ENCODE measurements at places on chromosomes 7 and 10.

DNA sequence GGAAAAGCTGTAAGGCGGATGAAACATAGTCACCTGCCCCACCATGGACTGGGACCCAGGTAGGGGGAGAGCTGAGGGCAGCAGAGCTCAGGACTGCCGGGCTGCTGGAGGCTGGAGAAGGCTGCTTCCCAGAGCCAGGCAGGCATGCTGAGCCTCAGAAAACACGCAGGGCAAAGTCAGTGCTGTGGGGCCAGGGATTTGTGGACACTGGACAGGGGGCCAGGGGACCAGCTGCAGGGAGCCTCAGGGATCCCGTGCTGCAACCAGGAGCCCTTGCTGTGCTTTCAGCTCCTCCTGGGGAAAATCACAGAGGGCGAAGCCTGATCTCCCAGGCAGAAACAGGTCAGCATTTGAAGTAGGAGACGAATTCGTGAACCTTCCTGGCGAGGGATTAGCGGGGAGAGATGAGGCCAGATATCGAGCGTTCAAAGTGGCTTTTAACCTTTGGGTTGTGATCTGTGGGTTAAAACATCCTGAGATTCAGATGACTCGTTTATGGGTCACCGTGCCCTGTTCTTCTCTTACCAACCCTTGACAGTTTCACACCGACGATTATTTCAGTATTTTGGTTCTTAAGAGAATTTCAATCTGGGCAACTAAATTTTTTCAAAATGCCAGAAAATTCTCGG is 85.6 kb upstream of the SHH start:
- DNase-seq = no peak

DNA sequence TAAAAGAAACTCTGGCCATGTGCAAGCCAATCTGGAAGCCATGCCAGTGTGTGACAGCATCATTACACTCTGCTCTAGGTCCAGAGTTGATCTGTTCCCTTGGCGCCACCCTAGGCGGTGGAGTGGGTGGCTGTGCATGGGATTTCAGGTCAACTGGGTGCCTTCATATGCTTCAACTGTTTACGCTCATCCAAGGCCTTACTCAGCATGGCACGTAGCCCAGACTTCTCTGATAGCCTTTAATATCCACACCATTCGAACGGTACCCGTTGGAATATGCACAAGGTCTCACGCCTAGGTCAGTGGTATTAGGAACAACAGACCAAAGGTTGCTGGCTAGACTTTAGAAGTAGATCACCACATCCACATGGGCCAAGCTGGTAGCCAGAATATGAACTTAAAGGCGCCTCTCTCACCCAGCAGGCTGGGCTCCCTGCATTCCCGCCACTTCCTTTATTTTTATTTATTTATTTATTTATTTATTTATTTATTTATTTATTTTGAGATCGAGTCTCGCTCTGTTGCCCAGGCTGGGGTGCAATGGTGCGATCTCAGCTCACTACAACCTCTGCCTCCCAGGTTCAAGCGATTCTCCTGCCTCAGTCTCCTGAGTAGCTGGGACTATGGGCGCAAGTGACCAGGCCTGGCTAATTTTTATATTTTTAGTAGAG is 18.7 kb upstream of the ACHE start:
- no peak for DNase-seq

- DNase-seq = no peak
Observed at GRCh38 chr10:70967591-70968587, 79.5 kb upstream of the PCBD1 start.

DNA sequence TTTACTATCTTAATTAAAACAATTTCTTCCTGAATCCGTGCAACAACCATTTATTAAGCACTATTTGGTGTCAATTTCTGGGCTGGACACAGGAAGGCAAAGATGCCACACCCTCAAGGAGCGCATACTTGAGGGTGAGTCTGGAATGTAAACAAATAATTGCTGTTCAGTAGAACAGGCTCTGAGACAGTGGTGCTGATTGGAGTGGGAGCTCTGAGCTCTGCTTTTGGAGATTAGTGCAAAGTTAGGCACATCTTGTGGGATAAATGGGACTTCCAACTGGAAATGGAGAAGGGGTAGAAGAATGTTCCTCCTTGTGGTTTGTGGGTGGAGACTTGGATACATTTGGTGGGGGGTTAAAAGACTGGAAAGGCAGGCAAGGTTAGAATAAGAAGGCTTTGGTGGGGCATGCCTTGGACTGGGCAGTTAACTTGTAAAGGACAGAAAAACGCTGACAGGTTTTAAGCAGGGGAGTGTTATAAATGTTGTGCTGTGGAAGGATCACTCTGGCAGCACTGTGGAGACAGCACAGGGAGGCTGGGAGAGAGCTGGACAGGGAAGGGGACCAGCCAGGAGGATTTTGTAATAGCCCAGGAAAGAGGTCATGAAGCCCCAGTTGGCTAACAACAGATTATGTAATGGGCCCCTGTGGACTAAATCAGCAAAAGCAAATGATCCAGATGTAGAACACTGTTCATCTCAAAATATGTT is 80.7 kb downstream of the ZNF365 start:
- DNase-seq = no peak

DNA sequence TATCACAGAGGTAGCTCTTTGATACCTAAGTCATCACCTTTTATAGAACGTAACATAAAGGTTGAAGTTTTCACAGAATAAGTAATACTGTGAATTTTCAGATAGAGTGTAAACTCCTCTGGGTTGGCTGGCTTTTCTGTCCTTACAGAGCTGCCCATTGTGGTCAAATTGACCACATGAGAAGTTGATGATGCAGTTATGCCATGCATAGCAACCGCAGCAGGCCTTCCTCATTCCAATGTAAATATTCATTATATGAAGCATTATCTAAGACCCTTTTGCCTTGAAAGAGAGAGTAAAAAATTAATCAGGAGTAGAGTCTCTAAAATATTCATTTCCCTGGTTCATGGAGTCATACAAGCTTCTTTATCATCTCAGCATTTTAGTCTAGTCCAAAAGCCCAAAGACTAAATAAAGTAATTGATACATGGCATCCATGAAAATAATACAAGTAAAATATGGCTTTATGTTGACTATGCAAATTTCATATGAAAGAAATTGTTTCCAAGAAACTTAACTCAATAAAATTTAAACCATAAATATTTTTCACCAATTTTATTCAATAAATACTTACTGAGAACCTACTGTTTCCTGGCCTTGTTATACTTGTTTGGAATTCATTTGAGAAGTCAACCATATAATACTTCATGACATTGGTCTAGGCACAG is 516.4 kb downstream of the PCDH15 start:
- no peak for DNase-seq

DNA sequence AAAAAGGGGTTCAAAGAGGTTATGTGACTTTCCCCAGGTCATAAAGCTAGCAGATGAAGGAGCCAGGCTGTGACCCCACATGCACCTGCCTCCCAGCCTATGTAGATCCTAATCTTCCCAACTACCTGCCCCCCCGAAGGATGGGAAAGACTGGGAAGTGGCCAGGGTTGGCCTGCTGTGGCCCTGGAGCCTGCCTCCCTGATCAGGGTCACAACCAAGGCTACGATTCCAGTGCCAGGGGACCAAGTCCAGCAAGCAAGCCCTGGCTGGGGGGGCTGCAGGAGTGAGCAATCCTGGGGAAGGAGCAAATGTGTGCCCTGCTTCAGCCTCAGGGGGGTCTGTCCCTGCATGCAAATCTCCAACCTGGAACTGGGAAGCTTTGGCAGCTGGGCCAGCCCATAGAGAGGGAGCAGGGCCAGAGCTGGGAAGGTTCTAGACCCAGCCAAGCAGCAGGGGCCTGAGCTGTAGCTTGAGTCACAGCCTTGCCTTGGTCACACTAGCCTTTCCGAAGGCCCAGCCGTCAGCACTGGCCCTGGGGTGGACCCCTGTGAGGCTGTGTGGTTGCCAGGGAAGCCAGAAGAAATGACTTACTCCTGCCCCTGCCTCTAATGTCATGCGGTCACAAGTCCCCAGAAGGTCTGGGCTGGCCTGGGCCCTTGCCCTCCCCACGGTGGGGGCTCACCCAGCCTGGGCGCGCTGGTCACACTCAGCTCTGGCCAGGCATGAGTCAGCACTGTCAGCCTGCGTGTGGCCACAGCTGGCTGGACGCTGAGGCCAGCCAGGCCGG is 96.4 kb upstream of the ZMIZ1 start:
- DNase-seq = no peak

DNA sequence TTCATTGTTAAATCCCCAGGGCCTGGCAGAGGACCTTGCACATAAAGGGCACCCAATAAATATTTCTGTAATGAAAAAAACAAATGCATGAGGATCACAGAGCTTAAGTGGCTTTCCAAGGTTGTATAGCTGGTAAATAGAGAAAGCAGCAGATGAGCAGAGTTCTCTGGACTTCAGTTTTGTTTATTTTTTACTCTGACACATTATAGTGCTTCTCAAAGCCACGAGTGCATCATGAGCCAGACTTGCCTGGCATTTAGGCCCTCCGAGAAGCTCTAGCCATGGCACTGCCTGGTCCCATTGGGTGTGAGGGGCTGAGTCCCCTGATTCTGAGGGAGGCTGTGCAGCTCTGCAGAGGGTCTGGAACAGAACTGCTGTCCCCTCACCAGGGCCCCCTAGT is 87.2 kb upstream of the ZNF32 start:
- no peak for DNase-seq

- peak; percentile 36 for DNase-seq
Observed at GRCh38 chr7:74371381-74372341, 82.0 kb upstream of the GTF2IRD1 start.

GRCh38 chr10:5927306-5927705 is 37.3 kb downstream of the FBH1 start:
- no peak for DNase-seq

DNA sequence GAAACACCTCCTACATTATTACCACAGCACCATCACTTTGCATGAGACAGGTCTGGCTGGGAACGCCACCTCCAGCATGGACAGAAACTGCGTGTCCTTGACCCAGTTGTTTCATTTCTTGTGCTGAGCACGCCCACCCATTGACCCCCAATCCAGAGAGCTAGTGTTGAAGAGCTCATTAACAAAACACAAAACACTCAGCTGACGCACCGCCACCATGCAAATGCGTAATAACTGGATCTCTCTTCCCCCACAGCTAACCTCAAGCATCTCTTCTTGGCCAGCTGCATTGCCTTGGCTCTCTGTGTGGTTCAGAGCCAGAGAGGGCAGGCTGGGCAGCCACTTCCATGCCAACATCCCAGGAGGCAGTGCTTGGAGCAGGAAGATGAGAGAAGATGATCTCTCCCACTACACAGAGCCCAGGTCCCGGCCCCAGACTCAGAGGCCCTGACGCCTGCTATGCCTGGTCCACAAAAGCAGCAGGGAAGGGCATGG is 173.5 kb downstream of the PLXNA4 start:
- DNase-seq = no peak

- no peak for DNase-seq
Observed at GRCh38 chr10:90222939-90223338, 521.5 kb downstream of the KIF20B start.

- no peak for DNase-seq
Observed at GRCh38 chr7:117086788-117087187, 133.5 kb downstream of the ST7 start.

GRCh38 chr10:88245974-88246511 is 337.1 kb downstream of the RNLS start:
- no peak for DNase-seq

- no peak for DNase-seq
Observed at GRCh38 chr10:126045861-126046260, 149.5 kb downstream of the FANK1 start.

DNA sequence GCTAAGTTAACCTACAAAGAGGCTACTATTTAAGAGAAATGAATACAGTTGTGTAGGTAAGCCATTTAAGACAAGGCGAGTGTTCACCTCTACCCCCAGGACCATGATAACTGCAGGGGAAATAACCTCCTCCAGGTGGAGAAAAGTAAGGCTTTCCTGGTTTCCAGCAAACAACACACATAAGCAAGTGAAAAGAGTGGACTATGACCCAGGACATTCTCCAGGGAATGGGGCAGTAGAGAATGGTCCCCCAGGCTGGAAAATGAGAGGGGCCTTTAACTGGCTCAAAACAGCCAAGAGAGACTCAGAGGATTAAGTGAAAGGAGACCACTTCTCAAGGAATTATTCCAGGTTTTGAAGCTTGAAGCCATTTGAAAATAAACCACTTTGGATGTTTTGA is 101.0 kb upstream of the GJD4 start:
- no peak for DNase-seq

DNA sequence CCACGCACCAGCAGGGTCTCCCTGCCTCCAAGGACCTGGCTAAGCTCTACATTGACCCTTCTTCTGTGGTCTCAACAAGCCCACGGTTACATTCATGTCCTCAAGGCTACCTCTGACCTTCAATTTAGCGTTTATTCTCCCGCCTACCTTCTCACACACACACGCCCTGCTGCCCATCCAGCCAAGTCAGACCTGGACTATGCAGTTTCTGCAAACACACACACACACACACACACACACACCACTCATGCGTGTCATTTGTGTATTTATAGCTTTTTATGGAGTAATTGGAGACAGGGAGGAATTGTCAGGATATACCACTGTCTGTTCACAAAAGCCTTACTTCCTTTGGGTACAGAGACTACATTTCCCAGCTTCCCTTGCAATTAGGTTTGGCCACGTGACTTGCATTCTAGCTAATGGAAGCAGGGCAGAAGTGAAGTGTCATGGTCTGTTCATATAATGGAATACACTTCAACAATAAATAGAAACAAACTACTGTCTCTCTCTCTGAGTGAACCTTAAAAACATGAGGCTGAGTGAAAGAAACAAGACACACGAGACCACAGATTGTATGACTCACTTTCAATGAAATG is 53.8 kb upstream of the CPXM2 start:
- DNase-seq = no peak

- DNase-seq = no peak
Observed at GRCh38 chr10:50554995-50555568, 68.7 kb downstream of the SGMS1 start.

DNA sequence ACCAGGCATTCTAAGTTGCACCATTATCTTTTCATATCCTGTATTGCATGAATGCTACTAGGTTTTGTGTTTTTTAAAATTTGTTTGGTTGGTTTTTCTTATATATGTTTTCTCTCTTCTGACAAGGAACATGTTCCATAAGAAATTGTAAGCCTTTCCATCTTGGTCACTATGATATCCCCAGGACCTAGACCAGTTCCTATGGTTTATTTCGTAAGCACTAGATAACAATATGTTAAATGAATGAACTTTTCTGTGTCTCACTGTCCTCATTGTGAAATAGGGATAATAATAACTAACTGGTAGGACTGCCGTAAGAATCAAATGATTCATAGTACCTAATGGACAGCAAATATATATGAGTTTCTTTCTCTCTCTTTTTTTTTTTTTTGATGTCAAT is 146.3 kb downstream of the SEMA3E start:
- no peak for DNase-seq

- no peak for DNase-seq
Observed at GRCh38 chr7:127162366-127162765, 90.4 kb downstream of the GRM8 start.

GRCh38 chr10:118944959-118945633 is 84.4 kb upstream of the NANOS1 start:
- DNase-seq = no peak

DNA sequence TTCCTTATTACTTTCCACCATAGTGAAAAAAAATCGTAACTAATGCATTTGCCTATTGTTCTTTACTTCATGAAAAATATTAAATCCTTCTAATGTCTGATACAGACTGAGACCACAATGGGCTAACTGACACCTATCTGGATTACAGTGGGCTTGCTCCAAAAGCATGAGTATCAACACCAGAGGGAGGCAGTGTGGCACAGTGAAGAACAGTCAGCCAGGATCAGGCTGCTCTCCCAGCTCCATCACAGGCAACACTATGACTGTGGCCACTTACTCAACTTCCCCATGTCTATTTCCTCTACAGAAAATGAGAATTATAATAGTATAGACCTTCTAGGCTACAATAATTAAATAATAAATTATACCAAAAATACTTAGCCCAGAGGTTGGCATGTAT is 97.2 kb downstream of the SLC25A13 start:
- no peak for DNase-seq
